ENCODE measurements at places on chromosomes 5 and 9.

DNA sequence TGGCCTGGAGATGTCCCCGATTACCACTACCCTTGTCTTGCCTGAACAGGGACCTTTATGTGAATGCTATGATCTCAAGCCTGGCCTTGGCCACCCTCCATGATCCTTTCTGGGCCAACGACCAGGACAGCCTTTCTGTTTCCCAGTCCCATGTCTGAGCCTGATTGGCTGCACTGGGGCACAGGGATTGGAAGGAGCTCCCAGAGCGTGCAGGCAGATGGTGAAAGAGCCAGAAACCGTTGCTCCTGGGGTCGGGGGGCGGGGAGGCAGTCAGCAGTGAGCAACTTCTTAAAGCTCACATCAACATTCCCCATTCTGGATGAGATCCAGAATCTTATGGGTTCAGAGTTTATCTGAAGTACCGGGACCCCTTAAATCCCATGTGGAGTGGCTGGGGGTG, 84.4 kb downstream of the INSYN2B start:
- DNase-seq, result no peak

DNA sequence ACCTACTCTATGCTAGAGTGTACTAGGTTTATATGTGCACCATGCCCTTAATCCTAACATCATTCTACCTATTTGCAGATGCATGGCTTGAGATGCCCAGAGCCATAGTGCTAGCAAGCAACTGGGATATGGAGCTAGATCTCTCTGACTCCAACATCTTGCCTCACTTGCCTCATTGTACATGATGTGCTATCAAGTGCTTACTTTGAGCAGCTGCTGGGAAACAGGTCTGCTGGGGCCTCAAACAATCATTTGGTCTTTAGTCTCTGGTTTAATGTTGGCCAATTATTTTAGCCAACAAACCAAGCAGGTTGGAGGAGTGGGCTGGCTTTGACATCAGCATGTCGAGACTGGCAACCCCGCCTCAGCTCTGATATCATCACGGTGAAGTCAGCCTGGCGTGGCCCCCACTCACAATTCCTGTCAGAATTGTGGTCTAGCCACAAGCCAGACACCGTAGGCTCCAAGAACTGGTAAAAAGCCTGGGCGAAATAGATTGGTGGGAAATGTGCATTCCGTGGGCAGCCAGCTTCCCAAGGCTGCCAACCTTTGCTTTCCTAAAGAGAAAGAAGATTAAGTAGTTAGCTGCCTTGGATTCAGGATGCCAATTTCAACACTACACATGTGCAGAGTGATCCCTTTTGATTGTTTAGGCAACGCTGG, 21.1 kb upstream of the GAS1 start:
- DNase-seq, result no peak

DNA sequence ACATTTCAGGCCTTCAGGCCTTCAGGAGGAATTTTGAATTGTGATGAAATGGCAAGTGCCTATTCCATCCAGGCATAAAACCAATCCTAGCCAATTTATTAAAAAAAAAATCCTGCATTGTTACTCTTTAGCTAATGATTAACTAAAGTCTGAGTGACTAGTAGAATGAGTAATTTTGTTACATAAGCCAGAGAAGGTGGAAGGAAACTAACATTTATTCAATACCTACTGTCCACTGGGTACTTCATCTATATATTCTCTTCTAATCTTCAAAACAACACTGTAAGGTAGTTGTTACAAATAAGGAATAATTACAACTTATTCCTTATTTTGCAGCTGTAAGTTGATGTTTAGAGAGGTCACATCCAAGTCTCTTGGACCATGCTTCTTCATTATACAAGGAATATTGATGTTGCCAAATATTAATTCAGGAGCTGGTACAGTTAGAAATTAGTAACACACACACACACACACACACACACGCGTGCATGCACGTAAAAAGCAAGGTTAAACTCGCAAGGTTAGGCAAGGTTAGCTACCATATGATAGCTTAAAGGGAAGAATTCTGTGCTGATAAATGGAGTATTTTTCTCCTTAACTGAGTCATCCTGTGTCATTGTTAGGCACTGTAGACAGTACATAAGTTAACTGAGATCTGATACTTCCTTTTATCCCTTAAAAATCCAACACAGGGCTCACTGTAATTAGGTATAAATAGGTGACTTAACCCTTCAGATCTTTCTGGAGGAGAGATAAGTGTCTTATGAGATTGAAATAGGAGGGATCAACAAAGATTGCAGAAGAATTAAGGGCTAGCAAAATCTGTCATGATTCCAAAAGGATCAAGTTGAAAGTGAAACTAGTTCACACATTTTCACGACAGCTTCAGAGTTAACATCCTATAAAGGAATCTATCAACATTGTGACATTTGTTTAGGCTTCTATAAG, 596.9 kb downstream of the PDE4D start:
- DNase-seq, result no peak

GRCh38 chr5:39341896-39342295, 22.4 kb downstream of the C9 start:
- no peak for DNase-seq

- no peak for DNase-seq
Measured at GRCh38 chr5:170414786-170415185, 25.6 kb upstream of the KCNMB1 start.

DNA sequence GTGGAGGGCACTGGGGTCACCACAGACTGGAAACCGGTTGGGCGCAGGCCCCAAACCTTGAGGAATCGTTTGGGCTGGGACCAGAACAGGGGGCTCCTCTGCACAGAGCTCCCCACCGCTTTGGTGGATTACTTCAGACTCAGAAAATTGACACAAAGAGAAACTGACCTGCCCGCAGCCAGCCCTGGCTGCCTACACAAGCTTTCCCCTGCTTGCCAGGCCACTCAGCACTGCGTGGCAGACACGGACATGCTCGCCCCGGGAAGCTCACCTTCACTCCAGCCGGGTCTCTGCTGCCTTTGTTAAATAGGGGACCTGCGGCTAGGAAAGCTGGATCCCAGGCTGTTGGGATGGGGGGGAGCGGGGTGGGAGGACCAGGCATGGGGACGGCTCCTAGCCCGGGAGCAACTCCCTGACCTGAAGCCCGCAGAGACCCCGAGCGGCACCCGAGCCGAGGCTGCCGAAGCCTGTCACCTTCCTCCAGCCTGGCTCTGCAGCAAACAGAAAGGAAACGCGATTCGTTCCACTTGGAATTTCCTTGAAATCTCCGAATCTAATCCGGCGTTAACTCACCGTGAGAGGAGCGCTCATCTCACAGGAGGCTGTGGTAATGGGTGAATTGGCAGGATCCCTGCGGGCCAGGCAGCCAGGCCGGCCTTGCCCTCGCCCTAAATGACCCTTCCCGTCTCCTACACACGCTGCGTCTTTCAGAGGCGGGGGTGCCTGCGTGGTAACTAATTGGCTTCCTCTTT, 8.8 kb downstream of the PAX5 start:
- DNase-seq, result no peak

DNA sequence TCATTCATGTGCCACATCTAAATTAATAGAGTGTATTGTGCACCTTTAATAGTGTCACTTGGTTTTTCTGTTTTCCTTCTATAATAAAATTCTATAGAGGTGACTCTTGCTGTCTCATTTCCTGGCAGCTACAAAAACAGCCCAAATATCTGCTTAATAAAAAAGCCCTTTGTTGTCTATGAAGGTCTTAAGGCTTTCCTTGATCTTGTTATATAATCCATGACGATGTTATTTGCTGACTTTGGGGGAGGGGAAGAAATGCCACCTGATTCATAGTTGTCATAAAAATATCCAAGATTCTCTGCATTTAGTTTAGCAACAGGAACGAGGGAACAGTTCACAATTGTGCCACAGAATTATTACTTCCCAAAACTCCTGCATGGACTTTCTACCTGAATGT, 31.3 kb downstream of the CPEB4 start:
- DNase-seq, result no peak

- no peak for DNase-seq
Measured at GRCh38 chr9:129273941-129274684, 96.1 kb upstream of the IER5L start.

GRCh38 chr5:136729901-136730355, 364.6 kb upstream of the TRPC7 start:
- DNase-seq, result no peak

GRCh38 chr9:131663288-131663687, 76.6 kb downstream of the RAPGEF1 start:
- DNase-seq, result no peak

DNA sequence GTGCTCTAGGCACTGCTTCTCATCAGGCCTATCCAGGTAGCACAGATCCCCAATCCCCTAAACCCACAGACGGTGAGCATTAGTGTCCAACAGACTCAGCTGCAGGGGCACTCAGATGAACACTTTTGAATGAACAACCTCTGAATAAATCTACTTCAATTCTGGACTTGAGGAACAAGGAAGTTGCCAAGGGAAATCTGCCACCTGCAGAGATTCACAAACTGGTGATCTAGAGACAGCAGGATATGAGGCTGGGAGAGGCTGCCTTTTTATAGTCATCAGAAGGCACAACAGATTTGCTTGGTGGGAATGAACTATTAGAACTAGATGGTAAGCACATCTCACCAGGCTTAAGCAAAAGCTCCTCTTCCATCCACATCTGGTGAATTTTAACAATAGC, 7.0 kb upstream of the HK3 start:
- no peak for DNase-seq

GRCh38 chr9:68426755-68427154, 70.3 kb downstream of the PGM5 start:
- DNase-seq, result no peak

GRCh38 chr9:30982301-30982700, 1402.1 kb upstream of the ACO1 start:
- DNase-seq, result no peak

- no peak for DNase-seq
Measured at GRCh38 chr9:84583866-84584265, 85.7 kb upstream of the NTRK2 start.

GRCh38 chr9:6538666-6539071, 106.9 kb downstream of the GLDC start:
- no peak for DNase-seq

- DNase-seq, result no peak
Measured at GRCh38 chr9:101029315-101030085, 973 bp downstream of the PLPPR1 start.

DNA sequence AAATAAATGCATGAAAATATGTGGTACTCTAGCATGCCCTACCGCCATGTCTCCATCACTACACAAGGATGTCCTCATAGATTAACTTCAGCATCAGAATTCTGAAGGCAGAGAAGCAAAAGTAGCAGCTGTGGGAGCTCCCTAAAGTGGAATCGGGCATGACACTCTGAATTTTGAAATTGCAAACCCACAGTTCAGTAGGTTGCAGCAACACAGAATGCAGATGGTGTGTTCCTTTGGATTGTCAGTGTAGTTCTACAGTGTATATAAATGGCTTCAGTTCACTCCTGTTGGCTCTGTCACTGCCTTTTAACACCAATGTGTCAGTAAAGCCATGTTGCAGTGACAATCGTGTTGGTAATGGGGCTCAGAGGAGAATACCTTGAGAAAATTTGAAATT, 973.6 kb upstream of the WWC1 start:
- no peak for DNase-seq

- no peak for DNase-seq
Measured at GRCh38 chr5:151895660-151896030, 29.0 kb downstream of the GLRA1 start.

- no peak for DNase-seq
Measured at GRCh38 chr9:87783180-87783579, 57.3 kb downstream of the CTSL start.

- DNase-seq, result no peak
Measured at GRCh38 chr5:135372654-135373381, 26.2 kb downstream of the MACROH2A1 start.

DNA sequence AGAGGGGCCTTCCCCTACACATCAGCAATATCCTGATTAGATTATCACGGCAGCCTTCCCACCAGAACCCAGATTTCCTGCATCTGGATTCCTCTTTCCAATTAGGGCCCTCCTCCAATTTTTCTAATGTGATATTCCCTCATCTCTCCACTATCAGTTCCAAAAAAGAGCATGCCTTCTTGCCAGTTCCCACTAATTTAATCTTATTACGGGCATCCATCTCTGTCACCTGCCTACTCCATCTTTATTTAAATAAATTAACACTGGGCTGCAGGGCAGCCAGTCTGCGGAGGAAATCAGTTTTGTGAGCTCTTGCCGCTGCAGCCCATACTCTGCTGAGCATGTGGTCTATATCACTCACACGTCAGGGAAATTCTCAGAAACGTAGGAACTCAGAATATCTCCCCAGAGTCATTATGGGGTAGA, 16.6 kb upstream of the FBP2 start:
- no peak for DNase-seq

GRCh38 chr9:116566677-116567488, 120.2 kb upstream of the TRIM32 start:
- DNase-seq, result no peak

- no peak for DNase-seq
Measured at GRCh38 chr9:121692606-121693387, 41.4 kb downstream of the DAB2IP start.

DNA sequence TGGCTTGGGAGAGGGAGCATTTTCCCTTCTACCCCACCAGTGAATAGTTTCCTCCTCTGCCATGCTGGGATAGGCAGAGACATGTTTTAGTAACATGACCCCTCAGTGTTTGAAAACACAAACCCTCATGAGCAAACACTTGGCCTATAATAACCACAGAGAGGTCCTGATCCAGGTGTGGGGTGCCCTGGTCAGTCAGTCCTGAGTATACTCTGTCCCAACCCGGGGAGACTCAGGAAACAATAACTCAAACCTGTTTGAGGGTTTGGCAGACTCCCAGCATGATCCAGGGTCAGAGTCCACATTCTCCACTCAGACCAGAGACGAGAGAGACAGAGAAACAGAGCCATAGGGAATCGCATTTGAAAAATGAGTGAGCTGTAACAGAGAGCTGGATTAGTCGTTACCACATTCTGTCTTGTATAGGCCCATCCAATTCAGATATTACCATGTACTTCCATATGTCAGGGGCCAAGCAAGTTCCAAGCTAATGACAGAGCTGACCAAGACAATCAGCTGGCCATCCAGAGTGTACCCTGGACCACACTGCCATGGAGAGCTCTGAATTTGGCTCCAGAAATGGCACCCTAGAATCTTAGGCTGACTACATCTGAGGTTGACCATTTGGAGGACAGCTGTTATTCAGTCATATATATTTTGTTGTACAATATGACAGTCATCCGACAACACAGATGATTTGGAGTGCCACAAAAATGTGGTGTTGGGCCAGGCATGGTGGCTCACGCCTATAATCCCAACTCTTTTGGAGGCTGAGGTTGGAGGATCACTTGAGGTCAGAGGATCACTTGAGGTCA, 4.2 kb upstream of the CA9 start:
- no peak for DNase-seq

GRCh38 chr5:2805080-2805479, 53.6 kb upstream of the IRX2 start:
- DNase-seq, result no peak

Measured in stimulated activated CD8-positive, alpha-beta memory T cell treated with anti-CD3 and anti-CD28 coated beads, Interleukin-4, amount 100 ng/mL, for 1 hour (primary cell).